ENCODE measurements at places on chromosomes 4 and X. TPM values are rescaled to one million over a fixed set of nuclear protein-coding genes. Genes with fewer than 3 reads are reported as not detected.

Gene TRIM61
- 3.1 TPM for total RNA-seq

Gene GUCY1B1
- total RNA-seq = 0.26 TPM

Gene PABPC1L2A
- total RNA-seq = not detected

Gene CXorf65
- 17.1 TPM for total RNA-seq

Gene TRIM60
- total RNA-seq = not detected

Gene NEUROG2
- 0.18 TPM for total RNA-seq

Gene CUL4B
- total RNA-seq = 26.5 TPM

Gene SLC9B1
- 0.52 TPM for total RNA-seq

Gene TBC1D8B
- 0.26 TPM for total RNA-seq

Gene NPY5R
- total RNA-seq = not detected

Gene CHRDL1
- not detected for total RNA-seq

Gene JCHAIN
- total RNA-seq = not detected

Gene SLC26A1
- 0.49 TPM for total RNA-seq

Gene PCDH10
- total RNA-seq = not detected

Gene RADX
- 5.6 TPM for total RNA-seq

Gene MUC7
- not detected for total RNA-seq

Gene MAMLD1
- 15.0 TPM for total RNA-seq

Gene ANTXR2
- total RNA-seq = 24.9 TPM

Gene MTCP1
- total RNA-seq = 12.7 TPM

Gene ENPP6
- 2.5 TPM for total RNA-seq

Gene SHROOM2
- total RNA-seq = not detected

Gene SASH3
- 129 TPM for total RNA-seq
